ENCODE measurements at places on chromosomes 6 and 20.
A peak's percentile ranks its signal among the peaks of the same experiment; 100 is the strongest.

- DNase-seq, result no peak
These were observed 329.7 kb downstream of the CD83 start for GRCh38 chr6:14447240-14447639.

DNA sequence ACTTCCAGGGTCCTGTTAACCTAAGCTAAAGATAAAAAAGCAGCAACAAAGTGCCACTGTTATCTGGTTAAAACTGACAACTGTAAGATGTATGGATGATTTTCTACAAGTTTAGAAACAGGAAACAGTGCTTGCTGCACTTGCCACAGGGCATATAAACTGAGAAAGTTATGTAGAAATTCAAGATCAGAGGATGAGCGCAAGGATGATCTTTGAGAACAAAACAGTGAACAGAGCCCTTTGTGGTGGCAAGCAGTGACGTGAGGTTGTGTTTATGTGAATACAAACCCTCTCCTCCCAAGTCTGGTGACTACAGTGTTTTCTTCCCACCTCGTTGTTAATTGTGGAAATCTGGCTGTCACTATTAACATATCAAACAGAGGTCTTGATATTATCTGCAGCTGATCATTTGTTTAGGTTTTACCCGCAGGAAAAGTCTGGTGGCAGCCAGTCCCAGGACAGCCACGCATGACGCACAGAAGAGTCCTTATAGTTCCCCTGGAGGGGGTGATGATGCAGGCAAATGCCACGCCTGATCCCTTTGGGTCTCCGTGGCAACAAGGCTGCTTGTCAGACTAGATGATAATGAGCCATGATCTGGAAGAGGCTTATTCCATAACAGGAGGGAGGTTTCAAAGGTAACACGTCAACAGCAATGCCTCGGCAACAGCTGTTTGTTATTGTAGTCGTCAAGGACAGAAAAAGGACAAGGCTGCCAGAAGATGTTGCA, 43.1 kb upstream of the TNFAIP3 start:
- peak; percentile 80 for DNase-seq

- DNase-seq, result peak; percentile 30
These were observed 303 bp downstream of the MBOAT1 start for GRCh38 chr6:20211941-20212391.

DNA sequence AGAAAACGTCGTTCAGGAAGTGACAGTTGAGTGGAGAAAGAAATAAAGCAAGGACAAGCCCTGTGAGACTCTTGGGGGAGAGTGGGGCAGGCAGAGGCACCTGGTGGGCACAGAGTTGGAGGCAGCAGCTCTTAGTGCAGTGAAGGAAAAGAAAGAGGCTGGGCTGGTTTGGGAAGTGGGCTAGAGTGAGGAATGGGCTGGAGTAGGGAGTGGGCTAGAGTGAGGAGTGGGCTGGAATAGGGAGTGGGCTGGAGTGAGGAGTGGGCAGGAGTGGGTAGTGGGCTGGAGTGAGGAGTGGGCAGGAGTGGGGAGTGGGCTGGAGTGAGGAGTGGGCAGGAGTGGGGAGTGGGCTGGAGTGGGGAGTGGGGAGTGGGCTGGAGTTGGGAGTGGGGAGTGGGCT, 43.7 kb upstream of the BCAS1 start:
- DNase-seq, result no peak

DNA sequence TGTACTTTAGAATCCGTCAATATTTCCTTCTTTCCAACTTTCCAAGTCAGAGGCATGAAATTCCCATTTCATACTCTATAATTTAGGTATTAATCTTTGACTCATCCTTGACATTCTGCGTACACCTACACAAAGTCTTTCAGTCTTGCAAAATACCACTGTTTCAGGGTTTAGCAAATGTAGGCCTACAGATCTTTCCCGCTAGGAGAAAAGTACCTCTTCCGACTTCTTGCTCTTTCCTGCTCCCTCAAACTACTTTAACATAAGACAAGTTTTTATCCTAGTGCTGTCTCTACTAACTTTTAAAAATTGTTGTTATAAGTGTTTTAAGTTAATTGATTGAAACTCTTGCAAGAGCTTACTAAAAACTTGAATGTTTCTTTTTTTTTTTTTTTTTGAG, 18.3 kb upstream of the PHACTR1 start:
- no peak for DNase-seq

DNA sequence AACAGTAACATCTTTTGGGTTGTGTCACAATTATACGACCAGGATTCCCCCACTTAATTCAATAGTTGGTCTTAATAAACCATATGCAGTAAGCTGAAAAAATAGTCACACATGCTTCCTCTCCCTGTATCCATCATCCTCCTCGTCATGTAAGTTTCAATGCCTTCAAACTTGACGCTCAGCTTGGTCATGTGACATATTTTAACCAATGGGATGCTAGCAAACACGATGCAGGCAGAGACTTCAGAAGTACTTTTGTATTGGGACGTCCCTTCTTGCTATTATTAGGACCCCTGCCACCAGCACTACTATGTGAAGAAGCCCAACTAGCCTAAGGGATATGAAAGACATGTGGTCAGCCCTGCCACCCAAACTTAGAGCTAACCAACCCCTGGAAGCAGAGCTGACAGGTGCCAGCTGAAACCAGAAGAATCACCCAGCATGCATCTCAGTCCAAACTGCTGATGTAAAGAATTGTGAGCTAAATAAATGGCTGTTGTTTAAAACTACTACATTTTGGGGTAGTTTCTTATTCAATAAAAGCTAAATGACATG, 49.3 kb downstream of the CGA start:
- no peak for DNase-seq

- DNase-seq, result peak; percentile 15
These were observed 123.3 kb upstream of the DUSP22 start for GRCh38 chr6:168865-169455.

DNA sequence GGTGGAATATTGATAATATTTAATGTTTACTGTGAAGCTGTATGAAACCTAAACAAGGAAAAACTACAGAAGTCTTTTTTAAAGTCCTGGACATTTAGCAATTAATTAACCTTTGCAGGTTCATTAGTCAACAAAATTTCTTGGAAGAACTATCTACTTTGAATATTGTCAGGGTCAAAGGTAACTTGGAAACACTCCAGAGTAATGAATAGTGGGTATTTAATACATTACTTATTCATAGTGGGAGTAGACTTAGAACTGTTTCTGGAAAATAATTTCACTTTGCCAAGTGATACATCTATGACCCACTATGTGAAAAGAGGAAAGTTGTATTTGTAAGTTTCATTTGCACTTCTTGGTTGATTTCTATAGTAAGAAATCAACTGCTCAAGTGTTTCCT, 319.1 kb downstream of the TFAP2B start:
- DNase-seq, result no peak

GRCh38 chr6:29005183-29005885, at the start of gene ZNF311:
TSS of gene ZNF311 (minus strand) at chr6:29005315. CDS start at chr6:29003954, 1,361 bp downstream.
- DNase-seq, result no peak

DNA sequence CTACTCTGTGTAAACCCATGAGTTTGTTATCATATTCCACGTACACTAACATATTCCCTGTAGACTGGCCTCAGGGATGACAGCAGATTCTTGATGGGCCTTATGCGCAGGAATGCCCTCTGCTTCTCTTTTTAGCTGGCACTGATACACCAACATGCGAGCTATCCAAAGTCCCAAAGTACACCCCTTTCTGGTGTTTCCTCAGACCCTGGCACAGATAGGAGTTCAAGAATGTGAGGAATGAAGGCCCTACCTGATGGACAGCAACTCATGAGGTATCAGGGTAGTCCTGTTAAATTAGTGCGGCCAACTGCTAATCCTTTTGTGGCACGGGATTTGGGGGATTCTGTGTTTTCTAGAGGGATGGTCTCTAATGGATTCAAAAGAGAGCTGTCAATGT, 93.0 kb downstream of the BACH2 start:
- no peak for DNase-seq

DNA sequence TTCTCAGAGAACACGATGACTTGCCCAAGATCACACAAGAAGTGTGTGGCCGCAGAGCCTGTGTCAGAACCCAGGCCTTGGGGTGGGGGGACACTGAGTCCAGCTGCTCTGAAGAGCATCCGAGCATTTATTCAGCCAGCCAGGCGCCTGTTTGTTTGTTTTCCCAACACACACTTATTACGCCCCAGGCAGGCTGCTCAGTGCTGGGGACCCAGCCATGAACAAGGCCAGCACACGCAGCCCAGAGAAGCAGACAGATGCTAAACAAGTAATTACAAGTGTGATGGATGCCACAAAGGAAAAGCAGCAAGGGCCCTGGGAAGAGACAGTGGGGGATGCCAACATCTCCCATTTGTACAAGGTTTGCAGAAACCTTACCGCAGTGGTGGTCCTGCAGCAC, 19.4 kb upstream of the SIRPA start:
- no peak for DNase-seq

DNA sequence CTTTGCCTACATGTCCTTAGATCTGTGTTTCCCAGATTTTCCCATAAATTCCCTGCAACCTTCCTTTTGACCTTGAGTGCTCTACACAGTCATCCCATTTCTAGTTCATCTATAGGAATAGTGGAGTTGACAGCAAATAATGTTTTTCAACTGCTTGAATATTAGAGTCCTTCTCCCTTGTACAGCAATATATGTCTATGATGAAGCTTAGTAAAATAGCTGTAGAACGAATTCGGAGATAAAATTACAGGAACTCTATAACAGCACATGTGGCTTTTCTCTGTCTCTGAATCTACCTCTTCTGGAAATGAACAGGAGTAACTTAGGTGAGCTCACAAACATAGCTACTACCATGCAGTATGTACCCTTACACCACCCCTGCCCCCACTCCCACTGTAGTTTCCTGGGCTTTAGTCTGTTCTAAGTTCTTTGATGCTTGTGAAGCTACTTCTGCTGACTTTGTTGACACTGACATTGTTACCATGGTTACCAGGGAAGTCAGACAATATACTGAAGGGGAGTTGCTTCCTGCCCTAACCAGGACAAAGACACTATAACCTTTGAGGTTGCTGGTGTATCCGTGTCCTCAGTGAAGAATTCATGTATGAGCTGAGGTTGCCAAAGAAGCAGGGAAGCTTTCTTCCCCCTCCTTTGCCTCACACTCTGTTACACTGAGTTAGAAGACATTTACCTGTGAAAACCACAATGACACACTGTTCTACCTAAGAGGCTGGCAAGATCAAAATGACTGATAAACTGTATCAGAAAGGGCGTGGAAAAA, 35.8 kb upstream of the SHLD1 start:
- DNase-seq, result peak; percentile 66

GRCh38 chr6:52503851-52504781, 72.7 kb downstream of the TRAM2 start:
- no peak for DNase-seq

GRCh38 chr6:138162111-138162954, 594 bp downstream of the ARFGEF3 start:
- DNase-seq, result no peak

DNA sequence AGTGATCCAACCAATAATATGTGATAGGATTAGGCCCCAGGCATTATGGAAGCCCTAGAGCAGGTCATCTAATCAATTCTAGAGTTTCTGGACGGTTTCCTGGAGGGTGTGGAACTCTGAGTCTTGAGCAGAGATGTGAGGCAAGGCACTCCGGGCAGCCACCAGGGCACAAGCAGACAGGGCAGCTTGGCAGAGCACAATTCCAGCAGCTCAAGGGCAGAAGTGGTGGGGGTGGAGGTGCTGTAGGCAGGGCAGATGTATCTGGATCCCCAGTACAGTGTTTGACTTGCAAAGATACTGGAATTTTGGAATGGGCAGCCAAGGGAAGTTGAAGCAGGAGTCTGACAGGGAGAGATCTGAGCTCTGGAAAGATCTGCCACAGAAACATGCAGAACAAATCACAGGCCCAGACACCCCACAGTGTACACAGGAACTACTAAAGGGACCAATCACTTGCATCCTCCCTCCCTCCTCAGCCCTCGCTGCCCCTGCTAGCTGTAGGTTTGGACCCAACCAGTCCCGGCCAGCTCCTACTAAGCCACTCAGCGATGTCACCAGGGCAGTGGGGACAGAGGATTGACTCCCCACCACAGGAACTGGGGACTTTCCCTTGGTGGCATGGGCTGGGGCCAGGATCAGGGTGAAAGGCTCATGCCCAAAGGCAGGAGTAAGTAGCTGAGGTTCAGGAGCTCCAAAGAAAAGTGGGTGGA, 47.0 kb downstream of the TFEB start:
- DNase-seq, result no peak

DNA sequence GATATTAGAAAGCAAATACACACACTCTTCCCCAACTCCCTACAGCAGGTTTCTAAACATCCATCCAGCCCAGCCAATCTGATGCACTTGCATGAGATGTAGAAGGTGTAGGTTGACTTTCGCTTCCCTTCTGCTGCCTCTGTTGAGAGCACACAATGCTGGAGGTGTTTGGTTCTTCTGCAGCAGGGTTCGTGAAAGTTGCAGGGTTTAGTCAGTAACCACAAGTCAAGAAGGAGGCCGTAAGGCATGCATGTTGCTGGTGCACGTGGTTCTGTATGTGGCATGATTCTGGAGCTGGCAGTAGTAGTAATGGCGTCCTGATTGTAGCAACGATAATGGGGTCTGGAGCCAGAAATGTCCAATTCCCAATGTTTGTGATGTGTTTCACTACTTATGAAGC, 53.0 kb downstream of the DEK start:
- peak; percentile 56 for DNase-seq

DNA sequence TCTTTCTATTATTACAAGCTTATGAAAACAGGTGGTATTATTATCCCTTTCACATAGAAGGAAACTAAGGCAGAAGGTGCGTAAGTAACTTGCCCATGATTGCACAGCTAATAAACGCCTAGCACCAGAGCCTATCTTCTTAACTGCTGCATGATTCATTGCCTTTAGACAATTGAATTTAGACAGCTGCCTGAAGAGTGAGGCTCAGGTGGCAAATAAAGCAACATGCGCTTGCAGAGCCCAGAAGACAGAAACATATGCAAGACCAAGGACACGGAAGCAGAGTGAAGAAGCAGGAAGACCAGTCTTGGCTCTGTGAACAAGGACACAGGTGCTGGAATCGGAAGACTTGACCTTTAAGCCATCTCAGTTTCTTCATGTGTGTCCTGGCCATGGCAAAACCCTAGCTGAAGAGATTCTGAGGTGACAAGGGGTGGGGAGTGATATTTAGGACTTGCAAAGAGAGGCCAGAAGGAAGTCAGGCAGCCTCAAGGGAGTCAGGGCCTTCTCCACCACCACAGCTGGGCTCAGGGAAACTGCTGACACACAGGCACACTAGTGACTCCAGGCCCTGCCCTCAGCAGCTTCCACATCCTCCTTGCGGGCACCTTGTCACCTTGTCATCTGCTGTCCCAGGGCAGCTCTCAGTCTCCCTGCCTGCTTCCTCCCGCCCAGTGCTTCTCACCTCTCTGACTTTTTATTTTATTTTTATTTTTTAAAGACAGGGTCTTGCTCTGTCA, 91.7 kb upstream of the SLC22A16 start:
- DNase-seq, result no peak

All from CD8-positive, alpha-beta memory T cell (primary cell).